Stimulated activated CD8-positive, alpha-beta memory T cell treated with anti-CD3 and anti-CD28 coated beads, Interleukin-4, amount 100 ng/mL, for 1 hour (primary cell): ENCODE measurements at places on chromosomes 3 and 15.

DNA sequence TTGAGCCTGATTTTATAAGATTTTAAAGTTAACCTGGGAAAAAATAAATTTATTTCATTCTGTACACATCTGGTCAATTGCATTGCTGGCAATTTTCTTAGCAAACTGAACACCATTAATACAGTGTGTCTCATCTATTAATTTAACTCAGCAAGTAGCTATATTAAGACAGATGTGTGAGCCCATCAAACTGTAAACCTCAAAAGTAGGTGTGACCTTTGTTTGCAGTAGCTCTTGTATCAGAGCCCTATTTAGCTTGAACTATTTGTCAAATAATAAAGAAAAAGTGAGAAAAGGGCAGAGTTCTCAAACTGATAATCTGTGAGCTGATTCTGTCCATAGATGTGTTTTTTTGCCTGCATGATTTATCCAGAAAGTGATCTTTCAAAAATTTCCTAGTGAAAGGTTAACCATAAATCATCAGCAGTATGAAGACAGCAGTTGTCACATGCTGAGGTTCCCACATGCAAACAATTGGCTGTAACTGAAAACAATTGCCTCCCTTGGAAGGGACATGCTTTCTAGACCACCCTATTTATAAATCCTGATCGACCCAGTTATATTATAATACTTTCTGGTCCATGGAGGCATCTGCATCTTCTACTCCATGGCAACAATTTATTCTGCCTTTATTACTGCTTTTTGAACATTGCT is 646.5 kb downstream of the NSUN3 start:
- no peak for DNase-seq

DNA sequence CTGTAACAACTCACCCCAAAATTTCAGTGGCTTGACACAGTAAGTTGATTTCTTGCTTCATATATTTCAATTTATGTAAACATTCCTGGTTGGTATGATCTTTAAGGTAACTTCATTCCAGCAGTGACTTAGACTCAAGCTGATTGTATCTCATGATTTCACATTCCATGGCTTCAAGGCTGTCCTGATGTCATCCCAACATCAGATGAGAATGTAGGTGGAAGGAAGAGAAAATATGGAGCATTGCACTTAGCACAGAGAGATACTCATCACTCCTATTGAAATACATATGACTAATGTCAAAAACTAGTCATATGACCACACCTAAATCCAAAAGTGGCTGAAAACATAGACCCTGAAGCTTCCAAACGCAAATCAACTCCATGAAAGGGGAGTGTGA is 793.8 kb downstream of the TBL1XR1 start:
- no peak for DNase-seq

DNA sequence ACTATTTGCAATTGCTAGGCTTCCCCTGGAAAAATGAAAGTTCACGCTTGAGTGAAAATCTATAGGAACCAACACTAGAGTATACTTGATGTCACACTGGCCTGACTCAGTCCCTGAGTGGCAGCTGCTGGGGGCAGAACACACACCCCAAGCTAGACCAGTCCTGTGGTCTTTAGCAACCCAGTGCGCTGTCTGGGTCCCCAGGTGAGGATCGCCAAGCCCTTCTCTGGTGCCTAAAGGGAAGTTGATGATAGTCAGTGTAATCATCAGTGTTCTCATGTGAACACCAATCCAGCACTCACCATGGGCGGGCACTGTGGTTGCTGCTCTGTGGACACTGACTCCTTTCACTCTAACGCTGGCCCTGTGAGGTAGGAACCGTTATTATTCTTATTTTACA is 11.2 kb downstream of the ALDH1A3 start:
- DNase-seq, result no peak

DNA sequence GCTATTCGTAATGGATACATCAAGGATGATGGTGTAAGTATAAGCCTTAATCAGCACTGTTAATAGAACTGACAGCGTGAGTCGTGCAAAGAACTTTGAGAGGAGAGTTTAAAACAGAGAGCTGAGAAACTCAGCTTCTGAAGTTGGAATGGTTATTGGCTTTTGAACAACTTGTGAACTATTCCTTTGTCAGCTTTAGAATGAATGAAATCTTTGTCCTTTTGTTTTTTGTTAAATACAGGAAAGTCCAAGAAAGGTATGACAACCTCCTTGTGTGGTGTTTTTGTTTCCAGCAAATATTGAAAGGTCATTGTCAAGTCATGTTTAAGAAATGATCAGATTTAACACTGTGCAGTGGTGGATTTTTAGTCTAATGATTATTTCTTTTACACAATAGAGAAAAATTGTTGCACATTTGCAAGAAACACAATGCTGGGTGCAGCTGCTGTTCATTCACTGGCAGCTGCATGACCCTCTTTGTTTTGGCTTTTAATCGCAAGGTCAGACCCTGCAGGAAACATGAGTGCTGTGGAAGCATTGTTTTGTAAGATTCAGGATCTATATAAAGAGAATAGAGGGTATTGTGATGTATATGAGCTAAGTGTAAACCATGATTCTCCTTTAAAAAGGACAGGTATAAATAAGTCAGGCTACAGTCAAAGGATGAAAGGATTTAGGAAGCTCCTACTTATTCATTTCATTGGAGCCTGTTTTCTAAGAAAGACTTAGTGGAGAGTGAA is 21.7 kb upstream of the ABHD10 start:
- DNase-seq, result no peak

- DNase-seq, result no peak
These were observed 55.0 kb downstream of the VGLL4 start for GRCh38 chr3:11588755-11589154.

DNA sequence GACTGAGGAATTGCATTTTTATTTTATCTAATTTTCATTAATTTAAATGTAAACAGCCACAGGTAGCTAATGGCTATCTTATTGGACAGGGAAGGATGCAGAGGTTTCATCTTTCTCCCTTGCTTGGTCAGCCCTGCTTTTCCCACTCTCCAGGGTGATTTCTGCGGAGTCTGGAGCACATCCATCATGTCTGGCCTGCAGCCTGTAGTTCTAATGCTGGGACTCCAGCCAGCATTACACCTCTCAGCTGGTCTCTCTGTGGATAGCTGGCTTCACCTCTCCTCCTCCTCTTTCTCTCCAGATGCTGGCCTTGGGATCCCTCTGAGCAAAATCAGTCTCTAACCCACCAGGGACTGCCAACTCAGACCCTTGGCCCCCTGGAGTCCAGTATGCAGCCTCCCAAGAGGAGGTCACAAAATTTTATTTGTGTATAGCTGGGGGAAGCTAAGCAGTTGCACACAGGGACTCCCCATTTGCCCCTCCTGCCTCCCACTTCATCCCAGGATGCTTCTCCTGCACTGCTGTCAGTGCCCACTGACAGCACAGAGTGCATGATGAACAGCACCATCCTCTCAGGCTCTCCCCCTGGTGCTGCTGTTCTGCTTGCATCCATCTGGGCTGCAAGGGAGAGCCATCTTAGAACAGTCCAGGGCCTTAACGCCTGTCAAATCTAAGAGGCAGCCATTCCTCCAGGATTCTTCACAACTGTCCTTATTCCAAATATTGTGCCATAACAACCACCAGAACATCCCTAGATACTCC is 1.7 kb downstream of the BFSP2 start:
- no peak for DNase-seq

DNA sequence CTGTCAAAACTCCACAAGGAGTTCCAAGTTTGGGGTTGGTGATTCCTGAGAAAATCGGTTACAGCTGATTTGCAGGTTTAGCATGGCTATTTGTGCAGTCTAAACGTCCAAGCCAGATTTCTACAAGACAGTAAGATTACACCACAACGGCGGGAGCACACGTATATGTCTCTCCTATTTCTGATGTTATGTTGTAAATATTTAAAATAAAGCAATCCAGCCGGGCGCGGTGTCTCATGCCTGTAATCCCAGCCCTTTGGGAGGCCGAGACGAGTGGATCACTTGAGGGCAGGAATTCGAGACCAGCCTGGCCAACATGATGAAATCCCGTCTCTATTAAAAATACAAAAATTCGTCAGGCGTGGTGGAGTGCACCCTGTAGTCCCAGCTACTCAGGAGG is 106.8 kb upstream of the IGF1R start:
- no peak for DNase-seq

- peak; percentile 1 for DNase-seq
These were observed 33.9 kb downstream of the DOCK3 start for GRCh38 chr3:50708620-50709019.

DNA sequence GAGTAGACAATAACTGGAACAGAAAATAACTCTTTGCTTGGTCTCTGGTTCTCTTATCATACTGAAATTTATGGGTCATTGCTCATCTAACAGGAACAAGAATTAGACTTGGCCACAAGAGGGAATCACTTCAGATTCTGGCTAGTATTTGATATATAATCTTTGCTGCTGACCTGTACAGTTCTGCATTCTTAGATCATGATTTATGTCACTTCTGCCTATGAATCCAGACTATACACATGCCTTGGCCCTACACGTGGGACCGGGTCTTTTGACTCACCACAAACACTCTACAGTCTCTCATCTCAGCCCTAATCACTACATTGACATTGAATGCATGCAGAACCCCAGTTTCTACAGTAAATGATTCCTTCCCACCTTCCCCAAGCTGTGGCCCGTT is 162.5 kb upstream of the SOX2 start:
- no peak for DNase-seq

- DNase-seq, result no peak
These were observed 24.9 kb downstream of the AP4E1 start for GRCh38 chr15:50933341-50933740.

DNA sequence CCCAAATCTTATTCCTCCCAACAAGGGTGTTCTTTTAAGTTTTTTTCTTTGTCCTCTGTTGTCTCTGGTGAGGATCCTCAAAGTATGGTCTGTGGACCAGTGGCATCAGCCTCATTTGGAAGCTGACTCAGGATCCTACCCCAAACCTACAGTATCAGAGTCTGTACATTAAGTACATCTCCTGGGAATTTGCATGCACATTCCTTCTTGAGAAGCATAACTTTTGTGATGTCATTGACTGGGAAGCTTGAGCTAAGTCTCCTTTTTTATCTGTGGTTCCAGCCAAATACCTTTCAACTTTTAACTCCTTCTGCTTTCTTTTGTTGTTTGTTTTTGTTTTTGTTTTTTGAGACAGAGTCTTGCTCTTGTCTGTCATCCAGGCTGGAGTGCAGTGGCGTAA is 40.5 kb downstream of the ARMC8 start:
- no peak for DNase-seq

DNA sequence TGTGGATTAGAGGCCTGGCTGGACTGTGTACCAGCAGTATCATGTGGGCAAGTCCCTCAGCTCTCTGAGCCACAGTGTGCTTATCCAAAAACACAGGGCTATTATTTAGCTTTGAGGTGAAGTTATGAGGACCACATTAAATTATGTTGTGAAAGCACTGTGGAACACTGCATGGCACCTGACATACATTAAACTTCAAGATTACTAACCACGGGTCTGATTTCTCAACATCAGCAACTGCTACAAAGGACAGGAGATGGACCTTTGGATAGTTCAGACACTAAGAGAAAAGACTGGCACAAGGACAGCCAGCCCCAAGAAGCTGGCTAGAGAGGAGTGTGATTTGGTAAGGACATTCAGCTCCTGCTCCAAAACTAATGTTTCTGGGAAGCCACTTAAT is 21.3 kb downstream of the CLK3 start:
- no peak for DNase-seq

- no peak for DNase-seq
These were observed 24.2 kb upstream of the HACD2 start for GRCh38 chr3:123609063-123609462.

DNA sequence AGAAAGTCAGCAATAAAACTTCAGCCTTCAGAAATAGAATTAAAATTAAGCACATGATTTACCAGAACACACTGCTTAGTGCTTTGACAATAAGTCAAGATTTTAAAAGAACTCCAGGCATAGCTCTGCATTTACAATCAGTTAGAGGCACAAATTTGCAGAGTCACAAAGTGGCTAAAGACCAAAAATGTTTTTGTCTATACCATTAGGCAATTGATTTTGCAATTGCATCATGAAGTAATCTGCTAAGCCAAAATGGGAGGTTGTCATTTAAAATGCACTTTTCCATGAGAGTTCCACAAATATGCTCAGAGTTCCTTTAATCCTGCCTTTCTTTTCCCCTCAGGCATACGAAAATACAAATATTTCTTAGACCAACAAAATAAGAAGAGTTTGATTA is 10.1 kb upstream of the DCP1A start:
- no peak for DNase-seq

DNA sequence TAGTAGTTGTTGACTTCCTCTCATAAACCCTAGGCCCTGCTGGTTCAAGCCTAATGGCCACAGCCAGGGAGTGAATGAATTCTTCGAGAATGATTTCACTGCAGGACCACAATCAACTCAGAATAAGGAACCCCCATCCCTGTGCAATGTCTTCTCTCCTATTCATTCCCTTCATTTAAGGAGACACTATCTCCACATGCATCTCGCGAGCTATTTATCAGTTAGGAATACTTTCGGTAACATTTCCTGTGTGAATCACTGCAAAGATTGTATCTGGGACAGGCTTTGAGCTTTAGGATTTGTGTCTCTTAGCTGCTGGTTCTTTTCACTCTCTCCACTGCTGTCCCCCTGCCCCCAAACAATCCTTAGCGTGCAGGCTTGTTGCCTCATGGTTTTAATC is 94.4 kb downstream of the MYLK start:
- DNase-seq, result no peak

- no peak for DNase-seq
These were observed 15.6 kb downstream of the CLDN18 start for GRCh38 chr3:138025553-138025952.

- DNase-seq, result no peak
These were observed 49.7 kb downstream of the PDHB start for GRCh38 chr3:58383904-58384303.

DNA sequence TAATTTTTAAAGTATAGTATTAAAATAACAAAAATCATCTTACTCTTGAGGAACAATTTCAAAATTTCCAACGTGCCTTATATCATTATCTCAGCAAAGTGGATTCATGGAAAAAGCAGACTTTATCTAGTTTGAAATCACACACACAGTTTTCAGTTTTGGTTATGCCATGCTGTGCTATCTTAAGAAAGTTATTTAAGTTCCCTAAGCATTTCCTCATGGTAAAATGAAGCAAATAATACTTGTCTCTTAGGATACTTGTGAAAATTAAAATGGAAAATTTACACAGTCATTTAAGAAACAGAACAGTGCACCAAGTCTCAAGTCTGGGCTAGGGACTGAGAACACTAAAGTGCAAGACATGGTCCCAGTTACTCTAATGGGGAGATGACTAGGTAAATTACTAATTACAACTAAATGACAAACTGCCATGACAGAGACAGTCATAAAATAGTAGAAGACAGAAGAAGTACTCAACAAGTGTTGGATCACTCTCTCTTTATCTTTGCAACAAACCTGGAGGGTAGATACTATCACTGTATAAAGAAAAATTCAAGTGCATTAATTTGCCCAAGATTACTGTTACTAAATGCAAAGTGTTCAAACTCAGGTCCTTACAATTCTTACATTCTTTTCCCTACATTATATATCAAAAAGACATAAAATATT is 44.8 kb downstream of the DMXL2 start:
- no peak for DNase-seq

DNA sequence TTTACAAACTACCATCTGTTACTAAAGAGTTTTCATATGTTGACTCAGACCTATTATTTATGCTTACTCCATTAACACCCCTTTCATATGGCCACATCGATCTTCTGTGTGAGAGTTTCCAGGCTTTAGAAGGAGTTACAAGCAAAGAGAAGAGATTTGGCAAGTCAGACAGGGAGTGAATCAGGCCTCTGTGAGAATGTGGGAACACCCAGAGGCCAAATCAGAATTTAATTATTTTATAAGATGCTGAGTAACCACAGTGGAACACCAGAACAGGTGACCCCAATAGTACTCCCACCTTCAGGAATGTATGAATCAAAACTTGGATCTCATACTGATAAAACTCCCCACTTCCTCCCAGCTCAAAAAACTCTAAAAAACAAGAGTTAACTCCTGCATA is 42.0 kb downstream of the IFT57 start:
- DNase-seq, result no peak
